ENCODE measurements at places on chromosomes 11 and 22.

DNA sequence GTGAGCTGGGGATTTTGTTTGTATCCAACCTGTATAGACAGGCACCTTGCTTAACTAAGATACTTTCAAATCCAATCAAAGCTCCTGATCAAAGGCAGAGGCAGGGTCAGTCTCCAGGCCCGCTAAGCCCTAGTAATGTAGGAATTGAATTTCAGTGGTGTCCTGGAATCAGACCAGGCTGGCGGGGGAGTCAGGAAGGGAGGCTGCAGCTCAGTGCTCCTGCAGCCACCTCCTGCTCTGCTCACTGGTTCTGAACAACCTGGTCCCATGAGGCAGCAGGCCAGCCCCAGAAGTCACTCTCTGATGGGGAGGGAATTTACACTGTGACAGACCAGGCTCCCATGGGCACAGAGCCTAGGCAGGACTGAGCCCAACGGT lies 38.5 kb upstream of the GALNT18 start:
- DNase-seq: no peak

GRCh38 chr11:112103446-112103845 lies 16.8 kb downstream of the SDHD start:
- DNase-seq: no peak

GRCh38 chr22:23278883-23279675 lies 98.8 kb downstream of the BCR start:
- no peak for DNase-seq

DNA sequence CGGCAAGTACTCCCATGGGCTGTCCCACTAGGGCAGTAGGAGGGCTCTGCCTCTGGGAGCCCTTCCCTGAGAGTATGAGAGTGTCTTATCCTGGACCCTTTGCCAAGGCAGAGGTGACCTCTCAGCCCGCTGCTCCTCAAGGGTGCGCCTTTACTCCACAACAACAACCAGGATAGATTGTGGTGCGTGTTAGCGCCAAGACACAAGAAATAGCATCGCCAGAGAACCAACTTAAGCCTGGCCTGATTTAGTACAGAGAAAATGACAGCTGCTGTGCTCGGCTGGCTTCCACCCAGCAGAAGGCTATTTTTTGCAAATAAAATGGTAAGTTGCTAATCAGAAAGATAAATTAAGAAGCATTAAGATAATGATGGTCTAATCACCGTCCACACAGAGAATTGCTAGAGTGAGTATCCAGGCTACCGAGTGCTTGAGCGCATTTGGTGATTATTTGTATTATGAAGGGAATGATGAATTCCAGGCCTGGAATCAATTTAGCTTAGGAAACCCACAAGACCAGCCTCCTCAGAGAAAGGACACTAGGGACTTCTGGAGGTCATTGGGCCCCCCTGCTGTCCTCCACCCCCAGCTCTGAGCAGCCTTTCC lies 119.8 kb downstream of the PKNOX2 start:
- no peak for DNase-seq

DNA sequence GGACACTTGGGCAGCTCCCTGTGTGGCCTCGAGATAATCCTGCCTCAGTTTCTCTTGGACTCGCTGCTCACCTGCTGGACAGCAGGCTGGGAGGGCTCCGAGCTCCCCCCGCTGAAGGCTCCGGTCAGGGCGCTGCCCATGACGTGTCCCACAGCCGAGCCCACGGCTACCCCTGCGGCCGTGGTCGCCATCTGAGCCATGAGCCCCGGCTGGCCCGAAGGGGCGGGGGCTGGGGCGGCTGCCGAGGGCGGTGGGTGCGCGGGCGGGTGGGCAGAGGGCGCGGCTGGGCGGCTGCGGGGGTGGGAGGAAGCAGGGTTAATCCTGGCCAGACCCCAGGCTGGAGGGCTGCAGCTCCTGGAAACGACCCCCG lies 484 bp downstream of the CHCHD10 start:
- no peak for DNase-seq
